ENCODE measurements at places on chromosomes 3 and 15. TPM values are rescaled to one million over a fixed set of nuclear protein-coding genes. Genes with fewer than 3 reads are reported as not detected.

GRCh38 chr3:44960387-44961026 lies 15.5 kb downstream of the ZDHHC3 start:
- no peak for DNase-seq
- H3K4me1 ChIP-seq, result peaks cover 19% of the 10 kb centered on the region
- no peak overlapping the region for H3K4me3 ChIP-seq

DNA sequence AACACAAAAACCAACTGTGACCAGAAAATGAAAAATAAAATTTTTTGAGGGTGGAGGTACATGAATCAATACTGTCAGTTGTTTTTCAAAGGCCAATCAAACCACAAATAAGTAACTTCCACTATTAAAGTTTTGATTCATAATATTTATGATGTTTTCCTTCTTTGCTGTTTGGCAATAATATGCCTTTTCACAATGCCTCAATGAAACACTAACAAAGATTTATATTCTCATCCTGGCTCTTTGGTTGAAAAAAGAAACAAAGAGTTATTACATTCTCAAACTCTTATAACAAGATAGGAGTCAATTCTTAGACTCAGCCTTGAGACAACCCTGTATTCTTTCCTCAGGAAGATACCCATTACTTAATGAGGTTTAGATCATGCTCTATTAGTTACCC lies 63.1 kb downstream of the C3orf70 start:
- H3K36me3 ChIP-seq, result no peaks in the 10 kb centered on the region
- H3K27ac ChIP-seq, result no peak overlapping the region
- no peaks in the 10 kb centered on the region for H3K4me1 ChIP-seq
- DNase-seq, result no peak
- peaks cover 10% of the 10 kb centered on the region for H3K27me3 ChIP-seq
- H3K4me3 ChIP-seq, result no peak overlapping the region

Gene ZNF860
- total RNA-seq, result not detected

Gene ACY1
- 64.5 TPM for total RNA-seq

Gene PIERCE2
- not detected for total RNA-seq

- no peaks in the 10 kb centered on the region for H3K36me3 ChIP-seq
- peaks cover 16% of the 10 kb centered on the region for H3K4me1 ChIP-seq
- no peak for DNase-seq
- no peaks in the 10 kb centered on the region for H3K27me3 ChIP-seq
These were observed 73.5 kb downstream of the TRAK1 start for GRCh38 chr3:42164656-42165055.

DNA sequence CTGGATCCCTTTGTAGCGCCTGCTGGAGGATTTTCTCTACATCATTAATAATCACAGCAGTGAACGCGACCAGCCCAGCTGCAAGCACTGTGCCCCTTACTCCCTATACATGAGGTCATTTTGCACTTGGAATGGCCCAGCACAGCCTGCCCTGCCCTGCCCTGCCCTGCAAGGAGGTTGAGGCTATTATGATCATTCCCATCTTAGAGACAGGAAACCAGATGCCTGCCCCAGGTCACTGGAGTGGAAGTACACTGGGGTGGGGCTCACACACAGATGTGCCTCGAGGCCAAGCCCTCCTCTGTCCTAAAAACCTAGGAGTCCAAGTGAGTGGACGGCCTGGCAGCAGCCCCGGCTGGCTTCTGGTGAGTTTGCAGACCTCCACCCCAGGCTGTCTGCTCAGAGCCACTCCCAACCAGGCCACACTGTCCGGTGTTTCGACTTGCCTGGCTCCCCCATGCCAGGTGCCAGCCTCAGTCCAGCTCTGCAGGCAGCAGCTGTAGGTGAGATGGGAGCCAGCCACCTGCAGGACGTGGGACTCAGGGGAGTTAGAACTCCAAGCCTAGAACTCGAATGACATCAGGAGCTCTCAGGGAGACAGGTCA lies 30.4 kb upstream of the SEC61A1 start:
- H3K4me3 ChIP-seq, result no peak overlapping the region
- H3K4me1 ChIP-seq, result no peaks in the 10 kb centered on the region
- no peaks in the 10 kb centered on the region for H3K36me3 ChIP-seq
- peaks cover 2% of the 10 kb centered on the region for H3K27me3 ChIP-seq
- no peak overlapping the region for H3K27ac ChIP-seq

DNA sequence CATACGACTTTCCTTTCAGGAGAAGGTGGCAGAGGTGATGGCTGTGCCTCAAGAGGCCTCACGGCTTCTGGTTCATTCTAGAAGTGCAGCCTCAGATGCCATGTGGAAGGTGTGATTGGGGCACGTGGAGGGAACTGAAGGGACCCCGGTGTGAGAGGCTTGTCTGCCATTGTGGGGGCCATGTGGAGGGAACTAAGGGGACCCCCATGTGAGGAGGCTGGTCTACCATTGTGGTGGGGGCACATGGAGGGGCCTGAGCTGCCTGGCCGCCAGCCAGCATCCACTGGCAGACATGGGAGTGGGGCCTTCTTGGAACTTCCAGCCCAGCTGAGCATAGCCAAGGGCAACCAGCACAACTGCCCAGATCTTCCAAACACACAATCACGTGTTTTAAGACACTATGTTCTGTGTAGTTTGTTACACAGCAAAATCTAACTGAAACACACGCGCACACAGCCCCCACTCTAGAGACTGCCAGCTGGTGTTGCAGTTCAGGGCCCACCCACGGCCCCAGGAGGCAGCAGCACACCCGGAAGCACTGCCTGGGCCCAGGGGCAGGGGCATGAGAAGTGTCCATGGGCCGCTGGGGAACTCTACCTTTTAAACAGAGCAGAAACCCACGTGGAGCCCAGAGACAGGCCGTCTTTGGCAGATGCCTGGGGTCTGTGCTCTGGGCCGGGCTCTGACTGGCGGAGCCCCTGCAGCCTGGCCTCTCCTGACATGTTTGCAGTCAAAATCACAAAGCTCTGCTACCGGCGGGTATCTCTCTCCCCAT lies 66.8 kb downstream of the IQSEC1 start:
- H3K27ac ChIP-seq, result peak overlapping the region; percentile 17
- no peak for DNase-seq
- H3K27me3 ChIP-seq, result no peaks in the 10 kb centered on the region
- H3K36me3 ChIP-seq, result peaks cover 18% of the 10 kb centered on the region
- H3K4me3 ChIP-seq, result no peak overlapping the region

GRCh38 chr3:156170571-156170970 lies 50.2 kb downstream of the KCNAB1 start:
- peaks cover 6% of the 10 kb centered on the region for H3K27me3 ChIP-seq
- H3K27ac ChIP-seq, result no peak overlapping the region
- no peaks in the 10 kb centered on the region for H3K36me3 ChIP-seq
- no peaks in the 10 kb centered on the region for H3K4me1 ChIP-seq
- DNase-seq, result no peak
- H3K4me3 ChIP-seq, result no peak overlapping the region

DNA sequence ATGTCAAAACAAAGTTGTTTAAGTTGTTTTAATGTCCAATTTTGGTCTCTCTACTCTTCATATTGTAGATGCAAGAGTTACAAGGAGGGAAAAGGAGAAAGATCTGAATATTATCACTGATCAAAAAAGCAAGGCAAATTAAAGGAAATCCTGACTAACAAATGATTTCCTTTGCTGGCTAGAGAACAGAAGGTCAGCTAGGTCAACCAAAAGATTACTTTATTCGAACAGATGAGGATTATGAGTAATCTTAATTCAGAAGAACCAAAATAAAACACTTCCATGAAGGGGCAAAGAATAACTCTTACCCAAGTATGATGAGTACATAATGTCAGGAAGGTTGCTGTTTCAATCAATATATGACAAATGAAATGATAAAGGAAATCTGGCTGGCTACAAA lies 33.8 kb downstream of the CPNE4 start:
- no peak overlapping the region for H3K27ac ChIP-seq
- H3K4me3 ChIP-seq, result no peak overlapping the region
- H3K4me1 ChIP-seq, result no peaks in the 10 kb centered on the region

Gene BOC
- 0.49 TPM for total RNA-seq

GRCh38 chr15:67776600-67776999 lies 48.7 kb upstream of the SKOR1 start:
- H3K4me3 ChIP-seq, result no peak overlapping the region
- no peaks in the 10 kb centered on the region for H3K4me1 ChIP-seq
- no peaks in the 10 kb centered on the region for H3K36me3 ChIP-seq
- no peak overlapping the region for H3K27ac ChIP-seq

DNA sequence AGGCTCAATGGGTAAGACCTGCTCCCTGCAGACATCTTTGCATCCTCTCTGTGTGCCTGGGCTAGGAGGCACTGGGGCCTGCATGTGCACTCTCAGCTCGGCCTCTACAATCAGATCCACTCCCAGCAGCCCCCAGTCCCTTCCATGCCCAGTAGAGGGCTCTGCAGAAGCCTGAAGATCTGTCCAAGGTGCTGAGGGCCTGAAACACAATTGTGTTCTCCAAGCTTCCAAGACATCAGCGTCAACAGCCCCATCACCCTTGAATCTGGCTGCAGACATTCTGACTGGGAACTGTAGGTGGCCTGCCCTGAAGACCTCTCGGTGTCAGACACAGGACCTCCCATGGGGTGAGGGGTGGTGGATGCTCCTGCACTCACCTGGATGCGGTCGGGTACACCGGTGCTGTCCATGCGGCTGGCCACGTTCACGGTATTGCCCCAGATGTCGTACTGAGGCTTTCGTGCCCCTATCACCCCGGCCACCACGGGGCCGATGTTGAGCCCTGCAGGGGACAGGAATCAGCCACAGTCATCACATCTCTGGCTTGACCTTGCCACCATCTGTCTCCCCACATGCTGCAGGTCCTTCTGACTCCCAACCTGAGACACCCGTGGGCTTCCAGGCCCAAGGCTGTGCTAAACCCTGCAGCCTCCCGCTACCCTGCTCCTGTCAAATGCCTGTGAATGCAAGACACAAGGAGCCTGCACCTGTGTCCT lies 84.7 kb downstream of the SEC22A start:
- DNase-seq, result peak; percentile 59
- no peak overlapping the region for H3K27ac ChIP-seq
- no peaks in the 10 kb centered on the region for H3K4me1 ChIP-seq
- no peaks in the 10 kb centered on the region for H3K36me3 ChIP-seq
- H3K4me3 ChIP-seq, result no peak overlapping the region
- no peaks in the 10 kb centered on the region for H3K27me3 ChIP-seq

DNA sequence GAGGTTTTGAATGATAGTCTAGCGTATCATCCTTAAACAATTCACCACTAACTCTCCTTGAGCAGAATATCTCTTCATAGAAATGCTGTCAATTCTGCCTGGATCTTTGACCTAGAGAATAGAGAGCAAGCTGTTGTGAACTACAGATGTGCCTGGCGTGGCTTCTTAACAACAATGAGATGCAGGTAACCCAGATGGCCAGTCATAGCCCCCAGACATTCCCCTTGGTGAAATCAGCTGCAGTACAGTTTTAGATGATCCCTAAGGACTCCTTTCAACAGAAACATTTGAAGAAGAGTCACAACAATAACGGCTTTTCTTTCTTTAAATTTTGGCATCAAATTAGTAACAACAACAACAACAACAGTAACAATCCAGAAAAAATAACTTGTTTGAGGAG lies 1041.3 kb downstream of the ROBO1 start:
- H3K27ac ChIP-seq, result no peak overlapping the region
- no peak for DNase-seq
- H3K4me3 ChIP-seq, result no peak overlapping the region
- H3K27me3 ChIP-seq, result no peaks in the 10 kb centered on the region
- H3K4me1 ChIP-seq, result peaks cover 8% of the 10 kb centered on the region

DNA sequence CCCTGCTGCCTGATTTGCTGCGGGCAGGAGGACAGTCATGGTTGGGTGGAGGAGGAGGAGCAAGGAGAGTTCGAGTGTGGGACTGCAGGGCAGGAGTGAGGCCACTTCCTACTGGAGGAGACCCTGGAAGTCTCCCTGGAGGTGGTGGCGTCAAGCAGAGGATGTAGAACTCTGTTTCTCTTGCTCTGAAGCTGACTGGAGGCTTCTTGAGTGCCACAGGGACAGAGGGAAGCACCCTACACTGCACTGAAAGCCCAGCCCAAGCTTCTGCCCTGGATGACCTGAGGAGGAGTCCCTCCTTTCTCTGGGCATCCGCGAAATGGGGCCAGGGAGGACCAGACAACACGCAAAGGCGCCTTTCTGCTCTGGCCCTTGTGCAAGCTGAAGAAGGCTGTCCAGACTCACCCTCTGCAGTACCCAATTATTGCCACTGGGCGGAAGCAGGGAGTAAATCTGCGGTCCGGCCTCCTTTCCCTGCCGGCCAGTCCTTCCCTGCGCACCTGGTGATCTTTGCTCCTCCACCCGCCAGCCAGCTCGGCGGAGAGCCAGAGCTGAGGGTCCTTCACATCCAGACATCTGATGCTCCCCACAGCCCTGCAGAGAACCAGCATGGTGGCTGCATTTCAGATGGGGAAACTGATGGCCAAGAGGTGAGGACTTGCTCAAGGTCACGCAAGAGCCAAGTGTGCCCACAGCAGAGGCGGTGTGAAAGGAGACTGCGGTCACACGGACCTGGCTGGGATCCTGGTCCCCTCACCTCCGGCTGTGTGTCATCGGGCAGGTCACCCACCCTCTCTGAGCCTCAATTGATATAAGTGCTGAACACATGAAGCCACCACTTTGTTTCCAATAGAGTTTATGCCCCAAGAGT lies 207.1 kb downstream of the TBC1D2B start:
- no peak overlapping the region for H3K27ac ChIP-seq
- no peak overlapping the region for H3K4me3 ChIP-seq
- no peaks in the 10 kb centered on the region for H3K36me3 ChIP-seq
- no peaks in the 10 kb centered on the region for H3K27me3 ChIP-seq

DNA sequence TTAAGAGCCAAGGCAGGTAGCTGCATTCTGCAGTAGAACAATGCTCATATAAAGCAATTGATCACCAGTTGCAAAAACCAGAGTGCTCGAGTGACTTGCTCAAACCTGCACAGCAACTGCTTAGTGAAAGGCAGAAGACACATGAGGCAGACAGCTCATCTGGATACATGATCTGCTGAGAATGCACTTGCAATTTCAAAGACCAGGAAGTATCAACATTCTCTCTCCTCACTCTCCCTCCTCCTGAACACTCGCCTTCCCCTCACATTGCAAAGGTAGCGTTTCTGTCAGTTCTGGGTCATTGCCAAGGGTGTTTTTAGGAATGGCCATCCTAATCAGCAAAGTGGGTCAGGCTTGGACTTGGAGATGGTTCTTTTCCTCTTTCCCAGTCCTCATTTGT lies 61.0 kb downstream of the BFSP2 start:
- H3K27me3 ChIP-seq, result no peaks in the 10 kb centered on the region
- H3K27ac ChIP-seq, result no peak overlapping the region
- DNase-seq, result no peak
- no peak overlapping the region for H3K4me3 ChIP-seq
- peaks cover 32% of the 10 kb centered on the region for H3K4me1 ChIP-seq
- H3K36me3 ChIP-seq, result no peaks in the 10 kb centered on the region

DNA sequence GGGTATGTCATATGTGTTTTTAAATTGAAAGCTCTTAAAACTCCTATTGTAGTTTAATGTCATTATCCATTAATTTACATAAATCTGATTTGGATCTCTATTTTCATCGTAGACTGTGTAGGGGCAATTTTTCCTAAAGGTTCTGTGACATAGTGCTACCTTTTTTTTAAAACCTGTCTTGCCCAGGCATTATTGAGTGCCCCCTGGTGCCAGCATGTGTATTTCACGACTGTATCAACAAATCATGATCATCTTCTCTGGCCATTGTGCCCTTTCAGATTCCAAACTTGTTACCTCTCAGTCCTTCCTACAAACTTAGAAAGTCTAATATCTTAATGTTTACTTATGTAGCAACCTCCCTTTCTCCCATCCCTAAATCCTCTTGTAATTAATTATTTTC lies 97.2 kb upstream of the FLNB start:
- H3K4me1 ChIP-seq, result no peaks in the 10 kb centered on the region
- no peaks in the 10 kb centered on the region for H3K27me3 ChIP-seq
- peak; percentile 53 for DNase-seq
- H3K4me3 ChIP-seq, result no peak overlapping the region
- no peak overlapping the region for H3K27ac ChIP-seq

Gene OXSM
- 20.9 TPM for total RNA-seq

Data from activated CD8-positive, alpha-beta T cell treated with anti-CD3 and anti-CD28 coated beads for 36 hours (primary cell).